ENCODE measurements at places on chromosomes 1 and 21. TPM values are rescaled to one million over a fixed set of nuclear protein-coding genes. Genes with fewer than 3 reads are reported as not detected.

Gene KIF1B
- total RNA-seq, result 18.4 TPM

Gene SYF2
- 39.9 TPM for total RNA-seq

Gene DYNLT5
- total RNA-seq, result not detected

Gene DISP3
- 0.05 TPM for total RNA-seq

Gene ANGPTL7
- total RNA-seq, result 0.34 TPM

Gene LCE2B
- total RNA-seq, result not detected

Gene KCNE2
- total RNA-seq, result not detected

Gene LCE2C
- total RNA-seq, result not detected

Gene TNNT2
- total RNA-seq, result 0.78 TPM

Gene NUAK2
- total RNA-seq, result 3.6 TPM

Gene TIAM1
- 20.1 TPM for total RNA-seq

Gene SIK1
- 3.4 TPM for total RNA-seq

Gene TEKT2
- not detected for total RNA-seq

Gene HPCAL4
- total RNA-seq, result 0.15 TPM

Gene MRPS21
- 54.9 TPM for total RNA-seq

Gene BEND5
- 1.1 TPM for total RNA-seq

Gene TM2D1
- total RNA-seq, result 53.9 TPM

Gene TPM3
- total RNA-seq, result 222 TPM

Gene RAB25
- not detected for total RNA-seq

Gene NECTIN4
- total RNA-seq, result not detected

Gene SHISA4
- total RNA-seq, result 24.9 TPM

Gene AMY1B
- total RNA-seq, result not detected

Gene FAM72D
- total RNA-seq, result not detected

Gene RGL1
- 18.8 TPM for total RNA-seq

Gene LYPD8
- not detected for total RNA-seq

Gene AMY1A
- total RNA-seq, result not detected

Gene OR2T6
- not detected for total RNA-seq

Gene NCMAP
- total RNA-seq, result not detected

Gene KCNK2
- 0.31 TPM for total RNA-seq

Gene PRRX1
- 113 TPM for total RNA-seq

Gene ARHGEF10L
- total RNA-seq, result 14.0 TPM

Gene RAVER2
- 5.2 TPM for total RNA-seq

Gene KIAA0040
- 0.78 TPM for total RNA-seq

Gene LY9
- not detected for total RNA-seq

Gene KRTAP19-3
- total RNA-seq, result not detected

Gene MCOLN2
- total RNA-seq, result 0.20 TPM

Gene RNU1-1
- under 0.01 TPM for total RNA-seq

Gene AMY1C
- total RNA-seq, result not detected

Gene DMRTA2
- total RNA-seq, result not detected

Gene PRCC
- total RNA-seq, result 33.4 TPM

Gene CYP4A22
- total RNA-seq, result 0.15 TPM

Gene SLC2A5
- total RNA-seq, result 5.8 TPM

Gene PRUNE1
- total RNA-seq, result 10.6 TPM

Gene LRRC71
- total RNA-seq, result not detected

Gene SLC9C2
- not detected for total RNA-seq

Gene APOBEC4
- total RNA-seq, result not detected

Gene KRTAP7-1
- total RNA-seq, result not detected
